ENCODE measurements at places on chromosomes 1 and 21.

DNA sequence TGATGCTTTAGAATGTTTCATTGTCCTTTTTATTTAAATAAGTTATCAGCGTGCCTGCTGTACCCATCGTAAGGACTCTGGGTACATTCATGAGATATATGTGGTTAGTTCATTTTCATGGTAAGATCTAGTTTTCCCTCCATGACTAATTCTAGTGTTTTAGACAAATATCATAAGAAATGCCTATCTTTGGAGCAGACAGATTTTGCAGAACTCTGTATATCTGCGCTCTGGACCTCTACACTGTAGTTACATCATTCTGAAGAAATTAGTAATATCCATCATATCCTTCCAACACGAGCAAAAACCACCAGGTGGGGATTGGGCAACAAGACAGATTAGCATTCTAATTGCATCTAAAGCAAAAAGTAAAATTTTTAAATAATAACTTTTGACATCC is 499.2 kb downstream of the SETD4 start:
- no peak for DNase-seq

DNA sequence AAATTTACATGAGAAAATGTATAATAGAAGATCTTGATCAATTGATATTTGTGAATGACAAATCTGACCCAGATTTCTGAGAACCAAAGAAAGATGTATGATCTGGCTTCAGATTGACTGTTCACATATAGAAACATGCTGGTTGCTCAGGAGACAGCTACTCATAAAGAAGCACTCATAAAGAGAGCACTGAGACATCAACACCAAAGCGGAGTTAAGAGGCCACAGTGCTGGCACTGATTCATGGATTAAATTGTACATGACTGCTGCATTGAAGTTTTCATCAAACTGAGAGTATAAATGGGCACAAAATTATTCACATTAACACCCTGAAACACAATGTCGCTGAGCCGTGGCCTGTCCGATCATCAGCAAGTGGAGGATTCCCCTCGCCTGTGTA is 46.2 kb downstream of the SH3GLB1 start:
- DNase-seq: no peak

GRCh38 chr1:173134800-173135199 is 72.3 kb downstream of the TNFSF4 start:
- DNase-seq: no peak

DNA sequence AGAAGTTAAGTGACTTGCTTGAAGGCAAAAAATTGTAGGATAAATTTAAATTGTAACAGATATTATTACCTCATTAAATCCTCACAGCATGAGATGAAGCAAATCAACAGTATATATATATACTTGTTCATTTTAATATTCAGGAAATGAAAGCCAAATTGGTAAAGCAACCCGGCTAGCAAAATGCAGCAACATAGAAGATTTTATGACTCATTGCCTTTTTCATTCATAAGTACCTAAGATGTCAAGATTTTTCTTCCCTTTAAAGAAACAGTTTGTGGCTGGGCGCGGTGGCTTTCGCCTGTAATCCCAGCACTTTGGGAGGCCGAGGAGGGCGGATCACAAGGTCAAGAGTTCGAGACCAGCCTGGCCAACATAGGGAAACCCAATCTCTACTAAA is 190.5 kb upstream of the NRIP1 start:
- DNase-seq: no peak

DNA sequence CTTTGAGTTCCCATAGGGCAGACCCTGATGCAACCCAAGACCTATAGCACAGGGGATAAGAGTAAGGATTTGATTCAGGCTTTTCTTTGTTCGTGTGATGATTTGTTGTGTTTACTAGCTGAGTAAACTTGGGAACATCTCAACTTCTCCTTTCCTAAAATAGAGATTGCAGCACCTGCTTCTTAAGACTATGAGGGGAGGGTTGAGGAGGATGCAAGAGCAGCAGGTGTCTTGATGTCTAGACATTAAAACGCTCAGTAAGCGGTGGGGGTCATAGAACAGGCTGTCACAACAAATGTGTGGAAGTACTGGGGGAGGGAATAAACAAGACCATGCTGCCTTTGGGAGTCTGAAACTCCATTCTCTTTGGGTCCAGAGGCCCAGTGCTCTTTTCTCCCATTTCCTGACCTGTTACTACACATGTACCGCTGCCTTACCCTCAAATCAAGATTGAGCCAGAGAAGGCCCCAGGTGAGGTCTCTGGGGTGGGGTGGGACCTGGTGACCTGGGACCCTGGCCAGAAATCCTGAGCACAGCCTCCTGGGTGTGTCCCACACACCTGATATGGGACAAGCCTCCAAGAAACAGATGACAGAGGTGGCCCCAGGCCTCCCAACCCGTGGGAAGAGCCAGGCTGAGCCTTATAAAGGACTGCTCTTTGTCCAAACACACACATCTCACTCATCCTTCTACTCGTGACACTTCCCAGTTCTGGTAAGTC is at the start of gene S100A7A:
Gene S100A7A (plus strand): TSS at position 671 of the 721 bp plus-strand sequence. CDS start 1,563 bp downstream, outside the sequence.
- no peak for DNase-seq

DNA sequence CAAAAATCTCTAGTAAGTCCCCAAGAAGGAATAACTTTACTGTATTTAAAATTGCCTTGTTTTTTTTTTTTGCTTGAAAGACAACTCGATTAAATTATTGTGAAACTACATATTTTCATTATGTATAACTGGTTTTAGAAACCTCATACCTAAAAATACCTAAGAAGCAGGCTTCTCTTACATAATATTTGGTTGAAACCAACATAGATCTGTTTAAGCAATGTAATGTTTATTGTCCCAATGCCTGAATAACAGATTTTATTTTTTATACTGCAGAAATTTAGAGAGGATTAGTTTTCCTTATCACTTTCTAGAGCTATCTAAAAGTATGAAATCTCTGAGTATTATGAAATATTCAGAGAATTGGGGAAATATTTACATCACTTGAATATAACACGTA is 78.5 kb upstream of the CHRM3 start:
- no peak for DNase-seq

GRCh38 chr1:198699167-198700015 is 60.6 kb downstream of the PTPRC start:
- no peak for DNase-seq

- peak; percentile 80 for DNase-seq
Observed at GRCh38 chr21:15809818-15810217, 80.0 kb downstream of the USP25 start.

DNA sequence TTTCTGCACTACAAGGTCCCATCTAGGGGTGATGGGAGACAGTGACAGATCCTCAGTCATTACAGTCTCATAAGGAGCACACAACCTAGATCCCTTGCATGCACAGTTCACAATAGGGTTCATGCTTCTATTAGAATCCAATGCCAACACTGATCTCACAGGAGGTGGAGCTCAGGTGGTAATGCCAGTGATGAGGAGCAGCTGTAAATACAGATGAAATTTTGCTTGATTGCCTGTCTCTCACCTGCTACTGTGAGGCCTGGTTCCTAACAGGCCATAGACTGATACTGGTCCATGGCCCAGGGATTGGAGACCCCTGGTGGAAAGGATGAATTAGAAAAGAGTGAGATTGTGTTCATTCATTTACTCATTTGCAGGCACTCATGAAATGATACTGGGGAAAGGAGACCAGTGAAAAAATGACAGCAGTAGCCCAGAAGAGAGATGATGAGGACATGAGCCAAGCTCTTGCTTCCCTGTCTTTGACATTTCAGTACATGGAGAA is 251.6 kb upstream of the DUSP10 start:
- no peak for DNase-seq

GRCh38 chr1:230054092-230054749 is 12.8 kb upstream of the GALNT2 start:
- no peak for DNase-seq

- no peak for DNase-seq
Observed at GRCh38 chr1:4638345-4638729, 16.1 kb upstream of the AJAP1 start.

DNA sequence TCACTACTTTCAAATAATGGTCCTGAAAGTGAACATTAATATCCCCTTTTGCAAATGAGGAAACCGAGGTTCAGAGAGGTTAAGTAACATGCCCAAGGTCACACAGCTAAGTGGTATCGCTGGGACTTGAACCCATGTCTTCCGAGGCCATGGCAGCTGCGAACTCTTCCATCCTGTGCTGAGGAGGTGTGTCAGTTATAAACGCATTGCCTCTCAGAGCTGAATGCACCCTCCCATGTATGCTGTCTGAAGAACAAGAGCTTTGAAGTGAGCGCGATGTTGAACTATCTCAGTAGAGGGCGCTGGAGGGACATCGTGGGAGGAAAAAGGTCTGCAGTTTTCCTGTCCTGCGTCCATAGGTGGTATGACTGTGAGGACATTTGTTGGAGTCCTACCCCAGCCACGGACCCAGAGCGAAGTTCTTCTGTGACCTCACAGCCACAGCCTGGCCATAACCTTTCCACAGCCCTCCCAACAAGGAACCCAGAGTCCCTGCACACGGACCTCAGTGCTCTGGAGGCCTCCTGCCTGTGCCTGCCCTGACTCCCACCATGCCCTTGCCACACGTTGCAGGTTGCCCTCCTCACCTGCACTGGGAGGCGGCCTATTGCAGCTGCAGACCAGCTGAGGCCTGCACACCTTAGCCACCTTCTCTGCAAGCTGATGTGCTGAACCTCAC is 7.5 kb downstream of the MYOC start:
- peak; percentile 83 for DNase-seq

DNA sequence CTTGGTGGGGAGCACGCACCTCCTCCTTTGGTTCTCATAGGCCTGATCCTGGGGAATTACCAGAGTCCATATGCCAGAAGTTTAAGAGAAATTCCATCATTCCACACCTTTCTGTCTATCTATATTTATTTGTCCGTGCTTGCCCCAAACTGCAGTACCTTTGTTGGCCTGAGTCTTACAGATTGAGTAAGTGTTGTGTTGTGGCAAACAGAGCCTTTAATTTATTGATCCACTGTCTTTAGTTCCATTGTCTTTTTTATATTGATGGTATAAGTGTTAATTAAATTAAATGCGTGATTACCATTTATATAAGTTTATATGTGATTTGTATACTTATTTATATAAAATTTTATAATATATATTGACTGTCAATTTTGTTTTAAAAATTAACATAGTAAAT is 4.9 kb downstream of the SH3BGR start:
- no peak for DNase-seq

GRCh38 chr1:159935719-159936272 is 9.6 kb downstream of the IGSF9 start:
- no peak for DNase-seq

DNA sequence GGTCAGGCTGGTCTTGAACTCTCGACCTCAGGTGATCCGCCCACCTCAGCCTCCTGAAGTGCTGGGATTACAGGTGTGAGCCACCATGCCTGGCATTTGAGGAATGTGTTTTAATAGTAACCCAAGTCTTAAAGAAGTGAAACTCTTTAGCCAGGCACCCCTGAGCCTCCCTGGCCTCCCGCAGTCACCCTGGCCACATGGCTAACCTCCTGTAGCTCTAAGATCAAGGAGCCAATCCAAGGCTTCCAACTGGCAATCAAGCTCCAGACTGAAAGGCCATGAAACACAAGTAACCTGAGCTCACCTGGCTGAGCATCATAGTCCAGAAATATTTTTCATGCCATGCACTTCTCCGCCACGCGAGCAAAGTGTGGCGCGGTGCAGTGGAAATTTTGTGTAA is 84.3 kb downstream of the LTN1 start:
- DNase-seq: no peak

DNA sequence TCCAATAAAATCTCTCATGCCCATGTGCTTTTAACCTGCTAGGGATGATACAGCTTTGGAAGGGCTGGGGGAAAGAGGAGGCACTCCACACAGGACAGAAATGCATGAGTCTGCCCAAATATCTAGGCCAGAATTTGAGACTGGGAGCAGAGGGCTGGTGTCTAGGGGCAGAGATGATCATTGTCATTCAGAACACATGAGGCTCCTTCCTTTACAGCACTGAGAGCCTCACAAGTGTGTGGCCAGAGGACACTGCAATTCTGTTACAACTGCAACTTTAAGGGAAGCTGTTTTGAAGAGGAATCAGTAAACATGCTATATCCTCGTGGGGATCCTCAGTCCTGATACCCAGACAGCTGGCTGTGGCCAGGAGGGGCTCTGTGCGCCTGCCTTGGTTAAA is 541.3 kb downstream of the OMA1 start:
- DNase-seq: peak; percentile 24

DNA sequence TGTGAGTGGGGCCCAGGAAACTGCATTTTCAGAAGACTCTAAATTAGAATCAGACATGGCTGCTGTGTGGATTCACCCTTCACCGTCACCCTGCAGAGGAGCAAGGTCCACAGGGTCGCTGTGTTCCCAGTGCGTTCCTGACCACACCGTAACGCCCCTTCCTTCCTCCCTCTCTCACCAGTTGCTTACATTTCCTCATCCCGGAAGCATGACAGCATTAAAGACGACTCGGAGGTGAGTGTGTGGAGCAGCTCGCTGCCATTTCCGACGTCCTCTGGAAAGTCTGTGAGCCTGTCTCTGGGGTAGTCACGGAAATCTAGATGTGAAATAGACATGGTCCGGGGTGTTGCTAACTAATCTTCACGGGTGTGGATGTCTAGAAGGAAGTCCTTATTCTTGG is 45.9 kb downstream of the FAAP20 start:
- DNase-seq: no peak

- no peak for DNase-seq
Observed at GRCh38 chr1:211092955-211093354, 41.0 kb downstream of the KCNH1 start.

GRCh38 chr1:200438911-200439310 is 29.1 kb upstream of the ZNF281 start:
- DNase-seq: no peak

DNA sequence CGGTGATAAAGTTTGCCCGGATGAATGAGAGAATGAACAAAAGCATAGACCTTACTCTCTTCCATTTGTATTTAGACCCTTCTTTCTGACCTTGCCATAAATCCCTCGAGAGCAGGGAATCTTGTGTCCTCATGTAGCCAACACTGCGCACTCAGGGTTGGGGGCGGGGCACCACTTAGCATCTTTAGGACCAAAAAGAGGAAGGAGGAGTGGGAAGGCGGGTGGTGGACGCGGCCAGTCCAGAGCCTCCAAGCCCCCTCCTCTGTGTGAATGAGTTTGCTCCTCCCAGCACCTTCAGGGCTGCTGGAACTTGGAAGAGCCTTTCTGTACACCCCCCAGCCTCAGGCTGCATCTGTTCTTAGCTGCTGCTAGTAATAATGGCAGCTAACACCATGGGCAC is 141.9 kb upstream of the TMEM51 start:
- DNase-seq: no peak
